NT2/D1 (cell line): ENCODE measurements at places on chromosomes 4 and X.

- DNase-seq: no peak
These were observed 1415.5 kb downstream of the PCDH7 start for GRCh38 chr4:32135642-32136041.

GRCh38 chr4:10667701-10668326 is 16.8 kb downstream of the CLNK start:
- DNase-seq: no peak

DNA sequence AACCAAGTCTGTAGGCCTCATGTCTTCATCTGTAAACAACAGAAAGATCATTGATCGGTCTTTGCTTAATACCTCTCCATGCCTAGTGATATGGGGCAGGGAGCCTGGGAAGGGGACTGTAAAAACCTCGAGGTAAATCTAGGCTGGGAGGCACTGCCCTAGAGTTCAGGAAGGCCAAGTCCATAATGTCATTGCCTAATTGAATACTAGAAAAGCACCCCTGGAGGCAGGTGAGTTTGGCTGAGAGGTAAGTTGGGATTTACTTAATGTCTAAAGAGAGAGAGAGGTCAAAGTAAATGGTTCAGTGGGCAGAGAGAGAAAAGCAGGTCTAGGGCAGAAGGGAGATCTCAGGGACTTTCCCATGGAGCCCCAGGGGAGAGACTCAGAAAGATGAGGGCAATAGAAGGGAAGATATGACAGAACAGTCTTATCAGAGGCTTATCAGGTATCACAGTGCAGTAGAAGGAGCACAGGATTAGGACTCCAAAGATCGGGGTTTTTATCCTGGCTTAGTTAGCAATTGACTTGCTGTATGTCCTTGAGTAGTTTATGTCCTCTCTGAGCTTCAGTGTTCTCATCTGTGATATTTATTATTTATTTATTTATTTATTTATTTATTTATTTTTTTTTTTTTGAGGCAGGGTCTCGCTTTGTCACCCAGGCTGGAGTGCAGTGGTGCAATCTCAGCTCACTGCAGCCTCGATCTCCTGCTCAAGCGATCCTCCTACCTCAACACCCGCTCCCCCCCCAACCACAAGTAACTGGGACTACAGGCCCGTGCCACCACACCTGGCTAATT is 85.2 kb downstream of the SLC16A2 start:
- no peak for DNase-seq

- DNase-seq: peak; percentile 42
These were observed at the start of gene PCDH7 for GRCh38 chr4:30720021-30720660. PCDH7 (plus strand) TSS chr4:30720369; CDS start chr4:30721423, 1,054 bp downstream.

DNA sequence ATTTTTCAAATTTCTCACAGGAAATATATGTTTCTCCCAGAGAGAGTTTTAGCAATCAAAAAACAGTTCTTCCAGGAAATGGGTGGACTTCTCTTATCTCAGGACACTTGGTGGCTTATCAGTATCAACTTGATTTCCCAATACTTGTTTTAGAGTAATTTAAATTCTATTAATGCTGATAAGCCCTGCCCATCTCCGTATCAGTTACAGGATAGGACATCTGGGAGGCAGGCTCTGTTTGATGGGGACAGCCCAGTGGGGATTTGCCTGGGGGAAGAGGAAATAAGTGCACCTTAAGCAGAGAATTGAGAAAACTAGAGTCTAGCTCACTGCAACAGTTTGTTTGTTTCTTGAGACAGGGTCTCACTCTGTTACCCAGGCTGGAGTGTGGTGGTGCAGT is 43.2 kb upstream of the PDGFRA start:
- DNase-seq: no peak

DNA sequence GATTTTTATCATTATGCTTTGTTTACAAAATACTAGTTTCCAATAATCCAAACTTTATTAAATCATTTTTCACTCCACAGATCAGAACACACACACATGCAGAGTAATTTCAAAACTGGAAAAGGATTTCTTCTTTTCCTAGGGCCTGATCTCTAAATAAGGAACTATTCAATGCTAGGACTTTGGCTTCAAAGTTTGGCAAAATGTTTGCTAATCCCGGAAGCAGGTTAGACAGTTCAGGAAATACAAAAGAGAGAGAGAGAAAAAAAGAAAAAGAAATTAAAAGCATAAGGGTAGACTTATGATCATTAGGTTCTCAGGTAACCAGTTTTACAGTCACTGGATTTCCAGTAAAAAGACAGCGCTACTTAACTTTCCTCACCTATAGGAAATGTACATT is 211.0 kb downstream of the DCLK2 start:
- DNase-seq: no peak

GRCh38 chr4:111991797-111992196 is 153.5 kb upstream of the FAM241A start:
- DNase-seq: no peak

- no peak for DNase-seq
These were observed 51.1 kb downstream of the SEC24D start for GRCh38 chr4:118784776-118785175.

DNA sequence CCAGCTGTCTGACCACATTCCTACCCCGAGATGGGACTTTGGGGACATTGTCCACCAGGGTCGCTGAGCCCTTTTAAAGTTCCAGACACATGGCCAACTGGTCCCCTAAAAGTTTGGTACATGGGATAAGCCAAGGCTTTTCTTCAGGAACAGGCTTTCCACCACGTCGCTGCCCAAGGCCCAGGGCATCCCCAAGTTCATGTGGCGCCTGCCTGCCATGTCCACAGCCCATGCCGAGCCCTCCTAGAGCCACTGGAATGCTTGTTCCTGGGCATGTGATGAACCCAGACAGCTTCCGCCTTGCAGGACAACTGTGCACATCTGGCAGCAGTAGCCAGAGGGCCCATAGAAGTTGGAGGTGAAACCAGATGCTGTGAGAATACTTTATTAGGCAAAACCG is 41.3 kb downstream of the FRG1 start:
- no peak for DNase-seq

GRCh38 chr4:183430317-183430993 is 14.0 kb upstream of the CDKN2AIP start:
- peak; percentile 77 for DNase-seq

- no peak for DNase-seq
These were observed 1150.1 kb downstream of the STIM2 start for GRCh38 chr4:28010577-28011240.

GRCh38 chr4:99783940-99784339 is 32.7 kb upstream of the DAPP1 start:
- DNase-seq: no peak

DNA sequence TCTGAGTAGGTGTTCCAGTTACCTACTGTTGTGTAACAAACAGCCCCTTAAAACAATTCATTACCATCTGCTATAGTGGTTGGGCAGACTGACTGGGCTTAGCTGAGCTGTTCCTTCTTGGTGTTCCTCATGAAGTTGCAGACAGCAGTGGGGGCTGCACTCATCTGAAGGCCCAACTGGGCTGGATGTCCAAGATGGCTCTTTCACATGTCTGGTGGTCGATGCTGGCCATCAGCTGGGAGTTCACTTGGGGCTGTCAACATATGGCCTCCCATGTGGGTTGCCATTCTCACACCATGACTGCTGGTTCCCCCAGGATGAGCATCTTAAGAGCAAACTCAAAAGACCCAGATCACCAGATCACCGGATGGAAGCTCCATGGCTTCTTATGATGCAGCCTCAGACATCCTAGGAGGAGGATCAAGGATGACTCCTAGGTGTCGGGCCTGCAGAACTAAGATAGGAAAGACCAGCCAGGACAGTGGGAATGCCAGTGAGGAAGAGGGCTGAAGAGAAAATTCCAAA is 34.3 kb upstream of the PPP2R2C start:
- no peak for DNase-seq

DNA sequence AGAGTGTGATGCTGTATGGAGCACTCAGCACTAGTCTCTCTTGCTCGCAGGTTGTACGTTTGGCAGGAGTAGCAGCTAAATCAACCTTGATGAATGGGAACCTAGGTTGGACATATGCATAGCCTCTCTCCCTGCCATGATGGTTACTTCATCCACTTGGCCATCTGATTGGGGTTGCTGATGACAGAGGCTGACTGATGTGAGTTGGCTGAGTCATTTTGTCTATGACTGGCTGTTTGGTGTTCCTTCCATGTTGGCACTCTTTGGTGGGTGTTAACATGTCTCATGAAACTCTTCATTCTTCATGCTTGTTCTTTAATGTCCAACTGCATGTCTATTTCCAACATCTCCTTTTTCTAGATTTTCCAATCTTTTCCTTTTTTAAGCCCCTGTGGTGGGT is 31.6 kb upstream of the SPARCL1 start:
- no peak for DNase-seq

DNA sequence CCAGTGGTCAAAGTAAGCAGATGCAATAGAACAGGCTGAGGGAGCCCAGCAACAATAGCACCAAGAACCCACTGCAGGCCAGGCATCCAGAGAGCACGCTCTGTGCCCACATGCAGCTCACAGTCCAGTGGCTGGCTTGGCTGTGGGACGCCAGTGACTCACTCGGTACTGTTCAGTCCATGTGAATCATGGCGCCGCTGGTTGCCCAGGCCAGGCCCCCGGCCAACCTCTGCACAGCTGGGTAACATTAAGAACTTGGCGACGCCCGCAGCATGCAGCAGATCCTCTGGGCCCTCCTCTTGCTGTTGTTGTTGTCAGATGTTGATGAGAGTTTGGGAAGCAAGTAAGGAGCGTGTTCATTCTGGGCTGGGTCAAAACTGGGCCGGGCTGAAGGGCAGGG is 60.5 kb downstream of the MSX1 start:
- DNase-seq: no peak

GRCh38 chr4:138455097-138455496 is 212.9 kb upstream of the SLC7A11 start:
- DNase-seq: no peak

GRCh38 chr4:126375462-126376054 is 1060.8 kb downstream of the FAT4 start:
- no peak for DNase-seq

DNA sequence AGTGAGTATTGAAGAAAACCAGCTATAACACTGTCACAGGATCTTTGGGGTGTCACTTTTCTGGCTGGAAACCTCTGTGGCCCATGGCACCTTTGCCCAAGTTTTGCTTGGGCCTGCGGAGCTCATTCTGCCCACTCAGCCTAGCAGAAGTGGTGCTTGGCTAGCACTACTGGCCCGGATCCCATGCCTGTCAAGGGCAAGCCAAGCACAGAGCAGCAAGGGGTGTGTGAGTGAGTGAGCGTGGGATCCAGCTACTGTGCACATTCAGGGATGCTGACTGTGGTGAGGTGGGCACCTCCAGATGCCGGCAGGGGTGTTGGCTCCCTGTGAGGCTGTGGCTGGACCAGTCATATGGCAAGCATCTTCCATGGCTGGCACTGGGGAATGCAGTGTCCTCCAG is 55.4 kb upstream of the RASGEF1B start:
- DNase-seq: no peak

DNA sequence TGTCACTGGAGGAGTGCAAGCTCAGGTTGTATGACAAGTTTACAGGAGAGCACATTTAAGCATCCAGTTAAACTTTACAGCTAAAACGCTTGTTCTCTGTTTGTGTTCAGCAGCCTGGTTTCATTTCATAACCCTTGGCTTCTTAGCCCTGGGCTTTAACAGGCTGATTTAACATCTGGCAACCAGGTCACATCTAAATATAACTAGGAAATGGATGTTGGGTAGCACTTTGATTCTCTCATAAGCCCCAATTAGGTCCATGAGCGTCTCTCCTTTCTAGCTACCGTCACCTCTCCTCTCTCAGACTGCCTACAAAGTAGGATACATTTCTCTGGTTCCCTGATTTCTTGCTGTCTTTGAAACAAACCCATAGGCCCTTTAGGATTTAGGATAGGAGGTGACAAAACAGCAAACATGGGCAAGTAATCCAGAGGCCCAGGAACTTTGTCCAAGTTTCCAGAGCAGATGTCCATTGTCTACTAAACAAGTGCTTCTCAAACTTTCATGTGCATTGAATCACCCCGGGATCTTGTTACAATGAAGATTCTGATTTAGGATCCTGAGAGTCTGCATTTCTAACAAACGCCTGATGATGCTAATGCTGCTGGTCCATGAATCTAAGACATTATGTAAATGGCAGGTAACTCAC is 22.5 kb downstream of the OTUD6A start:
- no peak for DNase-seq

- no peak for DNase-seq
These were observed 75.9 kb upstream of the LSM6 start for GRCh38 chr4:146099585-146099984.

- DNase-seq: no peak
These were observed 250.6 kb upstream of the NDST3 start for GRCh38 chr4:117783716-117784115.

DNA sequence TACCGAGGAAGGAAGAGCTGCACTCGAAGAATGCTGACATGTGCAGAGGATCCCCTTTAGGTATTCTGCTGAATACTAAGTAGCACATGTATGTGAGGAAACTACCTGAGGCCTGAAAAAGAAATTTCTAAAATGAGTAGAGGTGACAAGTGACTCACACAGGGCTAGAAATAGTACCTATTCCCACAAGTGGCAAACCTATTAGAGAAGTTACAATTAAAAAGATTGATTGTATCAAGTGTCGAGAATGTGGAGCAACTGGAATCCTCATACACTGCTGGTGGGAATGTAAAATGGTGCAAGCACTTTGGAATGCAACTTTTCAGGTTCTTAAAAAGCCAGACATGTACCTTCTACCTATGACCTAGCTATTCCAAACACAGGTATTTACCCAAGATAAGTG is 47.4 kb downstream of the CCSER1 start:
- no peak for DNase-seq

- DNase-seq: no peak
These were observed 13.9 kb downstream of the SCARB2 start for GRCh38 chr4:76199664-76200211.

DNA sequence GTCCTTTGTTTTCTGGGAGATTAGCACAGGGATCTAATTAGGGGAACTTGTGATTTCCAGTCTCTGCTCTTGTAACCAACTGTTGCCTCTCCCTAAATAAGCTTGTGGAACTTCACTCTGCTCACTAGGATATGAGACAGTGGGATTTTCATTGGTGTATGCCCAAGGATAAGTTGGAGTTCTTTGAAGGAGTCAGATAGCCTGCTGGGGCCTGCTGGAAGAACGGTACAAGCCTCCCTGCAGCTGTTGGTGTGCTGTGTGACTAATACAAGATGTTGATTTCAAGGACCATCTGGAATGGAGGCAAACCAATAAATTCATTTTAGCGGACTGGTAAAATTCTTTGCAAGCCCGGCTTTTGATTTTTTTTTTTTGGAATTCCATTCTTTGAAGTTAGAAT is 167.0 kb downstream of the AASDH start:
- no peak for DNase-seq

- no peak for DNase-seq
These were observed 31.2 kb downstream of the USP46 start for GRCh38 chr4:52627876-52628275.

DNA sequence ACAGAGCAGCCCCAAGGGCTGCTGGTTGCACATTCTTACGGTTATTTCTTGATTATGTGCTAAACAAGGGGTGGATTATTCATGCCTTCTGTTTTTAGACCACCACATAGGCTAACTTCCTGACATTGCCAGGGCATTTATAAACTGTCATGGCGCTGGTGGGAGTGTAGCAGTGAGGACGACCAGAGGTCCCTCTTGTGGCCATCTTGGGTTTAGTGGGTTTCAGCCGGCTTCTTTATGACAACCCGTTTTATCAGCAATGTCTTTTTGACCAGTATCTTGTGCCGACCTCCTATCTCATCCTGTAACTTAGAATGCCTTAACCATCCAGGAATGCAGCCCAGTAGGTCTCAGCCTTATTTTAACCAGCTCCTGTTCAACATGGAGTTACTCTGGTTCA is 212.4 kb upstream of the GRID2 start:
- DNase-seq: no peak

GRCh38 chrX:110046001-110046400 is 43.1 kb downstream of the TMEM164 start:
- no peak for DNase-seq

- no peak for DNase-seq
These were observed 24.8 kb downstream of the PDGFC start for GRCh38 chr4:156946516-156947424.

- no peak for DNase-seq
These were observed 88.4 kb upstream of the TLL1 start for GRCh38 chr4:165784672-165785071.
